Upper lobe of right lung (tissue), 1 donor: ENCODE measurements at places on chromosomes 2 and 18. TPM values are rescaled to one million over a fixed set of nuclear protein-coding genes. Genes with fewer than 3 reads are reported as not detected.

CASP10 gene
- total RNA-seq = 31.6 TPM

UGT1A6 gene
- total RNA-seq = 3.2 TPM

GRCh38 chr2:146295080-146295670, 1549.7 kb upstream of the ACVR2A start:
- no peak for DNase-seq

DNA sequence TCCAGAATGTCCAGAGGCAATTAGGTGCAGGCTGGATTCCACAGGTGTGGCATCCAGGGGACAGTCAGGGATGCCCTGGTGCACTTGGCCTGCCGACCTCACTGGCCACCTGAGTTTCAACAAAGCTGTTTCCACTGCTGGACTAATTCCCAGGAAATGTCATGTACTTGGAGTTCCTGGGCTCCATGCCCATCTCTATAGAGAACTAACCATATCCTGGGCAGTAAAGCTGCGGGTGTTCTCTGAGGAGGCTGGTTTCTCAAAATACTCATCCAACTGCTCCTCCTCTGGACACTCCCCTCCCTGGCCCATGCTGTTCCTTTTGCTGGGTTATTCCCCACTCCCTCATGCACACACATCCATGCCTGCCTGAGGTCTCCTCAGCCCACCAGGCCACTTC, 161.9 kb upstream of the SKOR2 start:
- no peak for DNase-seq

ABCG8 gene
- not detected for total RNA-seq

DNA sequence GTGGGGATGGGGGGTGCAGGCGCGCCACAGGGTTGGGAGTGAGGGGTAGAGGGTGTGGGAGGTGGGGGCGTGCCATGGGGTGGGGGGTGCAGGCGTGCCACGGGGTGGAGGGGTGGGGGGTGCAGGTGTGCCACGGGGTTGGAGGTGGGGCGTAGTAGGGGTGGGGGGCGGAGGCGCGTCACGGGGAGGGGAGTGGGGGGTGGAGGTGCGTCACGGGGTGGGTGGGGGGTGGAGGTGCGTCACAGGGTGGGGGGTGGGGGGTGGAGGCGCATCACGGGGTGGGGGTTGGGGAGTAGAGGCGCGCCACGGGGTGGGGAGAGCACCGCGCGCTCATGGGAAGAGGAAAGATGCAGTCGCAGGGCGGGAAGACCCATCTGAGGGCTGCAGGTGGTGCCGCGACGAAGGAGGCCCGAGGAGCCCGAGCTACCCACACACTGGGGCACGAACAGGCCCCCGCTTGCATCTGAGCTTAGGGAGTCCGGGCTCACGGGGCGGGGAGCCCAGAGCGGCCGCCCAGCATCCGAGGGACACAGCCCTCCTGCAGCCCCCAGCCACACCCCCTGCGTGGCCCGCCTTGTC, 37.5 kb downstream of the SNED1 start:
- no peak for DNase-seq

BMP10 gene
- total RNA-seq = 1.4 TPM

DNA sequence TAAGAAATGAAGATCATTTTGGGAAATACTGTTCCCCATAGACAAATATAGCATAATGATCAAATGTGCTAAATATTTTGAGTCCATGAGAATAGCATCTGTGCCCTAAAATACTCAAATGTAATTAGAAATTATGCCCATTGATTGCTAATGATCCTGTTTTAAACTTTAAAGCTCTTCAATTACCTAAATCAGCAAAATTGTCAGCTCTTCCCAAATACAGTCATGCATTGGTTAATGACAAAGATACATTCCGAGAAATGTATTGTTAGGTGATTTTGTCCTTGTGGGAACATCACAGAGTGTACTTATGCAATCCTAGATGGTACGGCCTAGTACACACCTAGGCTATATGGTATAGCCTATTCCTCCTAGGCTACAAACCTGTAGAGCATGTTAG, 89.7 kb downstream of the NEB start:
- no peak for DNase-seq

CYB5A gene
- total RNA-seq = 399 TPM

DNA sequence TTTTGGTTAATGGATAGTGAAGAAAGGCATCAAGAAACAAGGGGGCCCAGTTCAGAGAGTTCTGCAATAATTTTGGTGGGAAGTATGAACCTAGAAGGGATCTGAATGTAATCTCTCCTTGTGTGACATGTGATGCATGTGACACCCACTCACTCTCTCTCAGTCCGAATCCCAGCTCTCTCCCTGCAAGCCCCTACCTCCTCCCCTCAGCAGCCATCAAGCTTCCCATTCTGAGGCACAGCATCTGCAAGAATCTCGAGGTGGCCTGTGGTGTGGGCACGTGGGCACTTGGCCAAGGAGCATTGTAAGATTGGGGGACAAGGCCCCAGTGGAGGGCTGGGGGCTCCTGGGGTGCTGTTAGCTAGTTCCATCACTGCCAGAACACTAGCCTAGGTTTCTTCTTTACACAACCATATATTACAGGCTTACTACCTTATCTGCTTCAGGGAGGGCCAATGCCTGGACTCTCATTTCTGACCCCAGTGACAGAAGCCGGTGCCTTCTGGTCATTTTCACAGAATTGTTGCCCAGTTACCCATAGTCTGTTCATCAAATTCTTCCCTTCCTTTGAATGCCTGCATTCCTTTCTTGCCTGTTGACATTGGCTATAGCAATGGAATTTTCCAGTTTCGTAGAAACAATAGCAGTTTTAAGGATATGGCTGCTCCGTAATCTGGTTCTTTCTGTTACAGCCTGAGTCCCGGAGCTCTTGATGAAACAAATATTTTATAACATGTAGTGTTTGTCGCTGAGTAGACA, 13.3 kb upstream of the LCLAT1 start:
- DNase-seq = no peak

GRCh38 chr2:235555371-235555770, 61.5 kb downstream of the AGAP1 start:
- no peak for DNase-seq

DNA sequence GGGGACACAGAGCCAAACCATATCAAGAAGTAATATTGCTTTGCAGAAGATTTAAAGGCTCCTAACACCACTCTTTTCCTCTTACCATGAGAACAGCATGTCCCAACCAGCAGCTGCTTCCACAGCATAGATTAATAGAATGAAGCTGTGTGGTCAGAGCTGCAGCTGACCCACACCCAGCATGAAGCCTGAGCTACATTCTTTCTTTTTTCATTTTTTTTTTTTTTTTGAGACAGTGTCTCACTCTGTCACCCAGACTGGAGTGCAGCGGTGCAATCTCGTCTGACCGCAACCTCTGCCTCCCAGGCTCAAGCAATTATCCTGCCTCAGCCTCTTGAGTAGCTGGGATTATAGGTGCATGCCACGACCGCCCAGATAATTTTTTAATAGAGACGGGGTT, 289.8 kb downstream of the RAD51AP2 start:
- no peak for DNase-seq

ACVR1 gene
- 34.4 TPM for total RNA-seq

DNA sequence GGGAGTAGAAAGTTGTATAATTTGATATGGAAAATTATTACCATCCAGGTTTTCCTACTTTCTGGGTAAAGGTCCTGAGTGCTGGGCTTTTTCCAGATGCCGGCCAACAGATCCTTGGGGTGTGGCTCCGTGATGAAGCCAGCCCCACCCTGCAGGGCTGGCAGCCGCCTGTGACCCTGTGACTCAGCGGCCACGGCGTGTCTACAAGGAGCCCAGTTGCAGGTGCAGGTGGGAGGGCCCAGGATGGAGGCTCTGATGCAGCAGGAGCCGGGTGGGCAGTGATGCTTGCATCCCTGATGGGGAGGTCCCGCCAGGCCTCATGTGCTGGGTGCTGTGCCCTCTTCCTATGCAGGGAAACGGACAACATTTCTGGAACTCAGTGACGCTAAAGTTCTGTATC, 96.0 kb upstream of the ALKAL2 start:
- DNase-seq = no peak

MRPL44 gene
- total RNA-seq = 18.9 TPM

ATAD2B gene
- total RNA-seq = 24.0 TPM

DNA sequence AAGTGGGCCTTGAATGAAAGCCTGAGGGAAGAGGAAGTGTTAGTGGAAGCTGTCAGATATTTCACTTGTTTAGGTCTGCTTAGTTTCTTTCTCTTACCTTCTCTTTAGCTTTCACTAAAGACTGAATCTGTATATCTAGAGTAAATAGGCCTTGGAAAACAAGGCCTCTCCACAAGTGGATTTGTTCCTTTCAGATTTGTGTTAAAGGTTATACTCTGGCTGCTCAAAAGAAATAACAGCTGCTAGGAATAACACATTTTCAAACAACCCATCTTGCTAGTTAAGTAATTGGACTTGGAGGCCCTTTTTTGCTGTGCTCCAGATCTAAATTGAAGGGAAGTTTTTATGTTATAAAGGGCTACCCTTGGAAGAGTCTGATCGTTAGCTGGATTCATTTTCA, 236.3 kb downstream of the KIAA1328 start:
- no peak for DNase-seq

SCN1A gene
- total RNA-seq = 26.9 TPM

- no peak for DNase-seq
Observed at GRCh38 chr18:36685580-36685979, 143.2 kb downstream of the TPGS2 start.

SNORC gene
- 0.96 TPM for total RNA-seq

DNA sequence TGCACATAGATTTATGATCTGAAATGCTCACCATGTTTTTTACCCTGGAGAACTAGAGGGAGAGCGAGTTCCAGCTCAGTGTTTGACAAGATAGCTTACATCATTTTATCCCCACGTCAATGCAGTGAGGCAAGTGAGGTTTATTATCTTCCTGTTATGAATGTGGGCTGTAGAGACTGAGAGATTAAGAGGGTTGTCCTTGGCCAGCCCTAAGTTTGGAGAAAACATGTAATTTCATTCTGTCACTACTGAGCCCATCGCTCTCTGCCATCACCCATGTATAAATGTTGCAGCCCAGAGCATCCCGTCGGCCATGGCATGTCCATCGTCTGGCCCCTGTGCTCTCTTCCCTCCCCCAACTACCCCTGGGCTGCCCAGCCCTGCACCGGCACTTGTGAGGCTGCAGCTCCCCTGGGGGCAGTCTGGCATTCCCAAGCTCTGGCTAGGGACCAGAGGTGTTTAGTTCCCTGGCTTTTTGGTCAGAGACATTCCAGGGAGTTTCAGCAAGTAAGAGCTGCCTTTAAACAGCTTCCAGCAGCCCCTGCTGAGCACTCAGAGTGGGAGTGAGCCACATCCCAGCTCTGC, 136.7 kb downstream of the ANTXR1 start:
- DNase-seq = no peak

DNA sequence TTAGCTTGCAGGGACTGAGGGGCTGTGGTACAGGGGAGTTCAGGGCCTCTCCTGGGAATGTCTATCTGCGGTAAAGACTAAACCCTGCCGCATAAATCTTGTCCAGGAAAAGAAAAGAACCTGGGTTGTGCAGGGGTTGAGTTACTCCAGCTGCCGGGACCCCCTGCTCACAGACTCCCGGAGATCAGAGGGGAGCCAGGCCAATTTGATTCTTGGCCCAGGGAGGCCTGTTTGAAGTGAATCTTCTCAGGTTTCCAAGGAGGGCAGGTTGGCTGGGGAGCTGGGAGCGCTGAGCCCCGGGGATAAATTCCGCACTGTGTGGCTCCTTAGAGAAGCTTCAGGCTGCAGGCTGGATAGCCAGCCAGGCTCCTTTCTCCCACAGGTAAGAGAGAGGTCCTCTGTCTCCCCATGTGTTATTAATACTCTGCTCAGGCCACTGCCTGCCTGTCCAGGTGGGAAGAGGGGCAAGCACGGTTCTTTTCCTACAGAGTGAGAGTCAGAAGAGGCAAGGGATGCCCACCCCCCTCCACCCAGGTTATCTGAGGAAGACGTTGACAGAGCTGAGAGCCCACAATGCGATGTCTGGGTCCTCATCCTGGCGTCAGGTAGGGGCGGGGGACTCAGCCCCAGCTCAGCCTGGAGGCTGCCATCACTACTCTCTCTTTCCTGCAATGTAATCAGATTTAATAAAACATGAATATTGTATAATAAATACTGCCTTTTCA, 82.7 kb downstream of the LONRF2 start:
- DNase-seq = no peak

GRCh38 chr2:226139759-226140158, 659.9 kb downstream of the IRS1 start:
- no peak for DNase-seq

ANKRD29 gene
- 72.0 TPM for total RNA-seq

GRHL1 gene
- 2.7 TPM for total RNA-seq

- DNase-seq = no peak
Observed at GRCh38 chr2:3458396-3459184, 60.7 kb downstream of the ADI1 start.

DNA sequence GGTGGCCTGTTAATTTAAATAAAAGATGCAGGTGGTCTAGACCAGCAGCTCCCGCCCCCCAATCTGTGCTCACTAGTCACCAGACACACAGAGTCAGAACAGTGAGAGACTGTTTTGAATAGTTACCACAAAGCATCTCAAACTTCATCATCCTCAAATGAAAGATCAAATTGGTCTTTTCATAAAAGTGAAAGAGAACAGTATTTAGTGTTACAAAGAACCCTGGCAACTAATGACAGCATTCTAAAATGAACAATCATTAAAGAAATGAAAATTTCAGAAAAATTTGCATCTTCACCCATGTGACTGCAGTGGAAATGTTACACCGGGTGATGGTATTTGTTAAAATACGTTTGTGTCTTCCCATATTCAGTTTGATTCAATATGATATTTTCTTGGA, 65.5 kb upstream of the PMAIP1 start:
- DNase-seq = no peak

DNA sequence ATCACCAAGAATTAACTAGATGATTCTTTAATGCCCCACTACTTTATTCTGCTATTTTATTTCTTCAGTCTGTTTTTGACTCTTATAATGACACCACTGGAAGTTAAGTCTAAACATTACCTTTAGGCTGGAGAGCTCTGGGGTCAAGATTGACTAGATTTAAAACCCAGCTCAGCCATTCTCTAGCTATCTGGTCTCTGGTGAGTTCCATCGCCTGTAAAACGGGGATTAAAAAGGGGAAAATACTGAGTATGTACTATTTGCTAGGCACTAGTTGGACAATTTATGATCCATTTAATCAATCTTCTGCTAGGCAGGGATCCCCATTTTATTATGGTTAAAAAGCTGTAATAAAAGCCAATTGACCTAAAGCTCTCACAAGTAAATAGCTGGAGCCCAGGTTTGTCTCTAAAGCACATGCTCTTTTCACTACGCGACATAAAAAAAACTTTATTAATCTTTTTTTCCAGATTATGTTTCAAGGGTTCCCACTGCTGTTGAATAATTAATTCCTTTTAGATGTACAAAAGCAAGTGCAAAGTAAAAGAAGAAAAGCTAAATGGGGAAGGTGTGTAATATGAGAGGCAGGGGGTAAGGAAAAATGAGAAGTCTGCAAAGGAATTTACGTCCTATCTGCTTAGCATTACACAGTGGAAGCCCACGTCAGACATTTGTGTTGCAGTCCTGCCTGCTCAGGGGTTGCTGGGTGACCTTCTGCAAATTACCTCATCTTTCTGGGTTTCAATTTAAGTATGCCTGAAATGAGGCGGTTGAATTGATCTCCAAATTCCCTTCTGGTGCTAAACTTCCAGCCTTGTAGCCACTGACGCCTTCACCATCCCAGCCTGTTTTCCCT, 918 bp upstream of the NABP1 start:
- no peak for DNase-seq

G6PC2 gene
- not detected for total RNA-seq

GRCh38 chr18:53541924-53542323, 682.5 kb downstream of the MBD2 start:
- no peak for DNase-seq

DUSP2 gene
- 4.4 TPM for total RNA-seq

RNPEPL1 gene
- 88.6 TPM for total RNA-seq
